Spinal cord (tissue), 10 donors: ENCODE measurements at places on chromosomes 12 and 14. TPM values are rescaled to one million over a fixed set of nuclear protein-coding genes. Genes with fewer than 3 reads are reported as not detected.

Gene PSMD9
- 63.4 TPM for total RNA-seq

Gene PMCH
- total RNA-seq: not detected

Gene NGB
- total RNA-seq: 2.6 TPM

Gene NELL2
- 105 TPM for total RNA-seq

Gene KRT78
- total RNA-seq: 0.11 TPM

Gene RHOJ
- total RNA-seq: 18.6 TPM

Gene PPP4R4
- total RNA-seq: 13.9 TPM

Gene HOXC12
- total RNA-seq: not detected

Gene AMDHD1
- total RNA-seq: 0.69 TPM

Gene GPRC5D
- total RNA-seq: not detected

Gene LRIG3
- total RNA-seq: 82.3 TPM

Gene NRXN3
- 21.9 TPM for total RNA-seq

Gene HOXC10
- 9.2 TPM for total RNA-seq

Gene SLC4A8
- 10.9 TPM for total RNA-seq

Gene KLRC3
- total RNA-seq: 26.4 TPM

Gene BRMS1L
- total RNA-seq: 22.5 TPM

Gene PRH1
- 44.5 TPM for total RNA-seq

Gene PTPN21
- 20.6 TPM for total RNA-seq

Gene CLMN
- 18.8 TPM for total RNA-seq

Gene TBX5
- total RNA-seq: not detected

Gene DCN
- total RNA-seq: 643 TPM

Gene HOTAIR
- total RNA-seq: 0.59 TPM

Gene SVOP
- total RNA-seq: 8.7 TPM

Gene GATC
- 38.2 TPM for total RNA-seq

Gene CLEC14A
- 11.1 TPM for total RNA-seq

Gene HRK
- total RNA-seq: 2.5 TPM

Gene LALBA
- total RNA-seq: not detected

Gene KRT75
- 0.06 TPM for total RNA-seq

Gene SAMD15
- 10.3 TPM for total RNA-seq

Gene TRIM9
- total RNA-seq: 28.9 TPM

Gene TSHR
- 3.7 TPM for total RNA-seq

Gene GYS2
- total RNA-seq: 0.06 TPM

Gene GDF3
- not detected for total RNA-seq

Gene CABP1
- total RNA-seq: 3.5 TPM

Gene NTF3
- 6.9 TPM for total RNA-seq

Gene TTC5
- 38.1 TPM for total RNA-seq

Gene CLEC1A
- total RNA-seq: 6.9 TPM

Gene MYL2
- not detected for total RNA-seq

Gene CLEC9A
- total RNA-seq: 0.59 TPM

Gene RAD52
- total RNA-seq: 26.3 TPM

Gene RNF212B
- not detected for total RNA-seq

Gene CHGA
- 25.3 TPM for total RNA-seq

Gene CELA1
- total RNA-seq: not detected

Gene CIROP
- 0.10 TPM for total RNA-seq

Gene HOXC6
- total RNA-seq: 6.6 TPM

Gene LMNTD1
- total RNA-seq: 2.5 TPM

Gene KCNK10
- 11.5 TPM for total RNA-seq
